ENCODE measurements at places on chromosomes 16 and 17.

DNA sequence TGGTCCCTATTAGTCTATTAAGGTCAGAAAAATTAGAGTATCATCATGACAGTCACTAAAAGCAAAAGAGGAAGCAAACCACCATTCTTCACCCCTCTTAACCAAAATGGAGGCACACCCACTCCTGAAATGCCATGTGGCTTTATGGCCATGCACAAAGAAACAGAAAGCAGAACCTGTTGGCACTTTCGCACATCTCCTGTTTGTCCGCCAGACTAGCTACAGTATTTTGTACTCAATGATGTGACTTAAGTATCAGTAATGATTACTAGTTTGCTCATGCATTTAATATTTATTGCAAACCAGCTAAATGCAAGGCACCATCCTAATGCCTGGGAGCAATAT lies 70.2 kb upstream of the GNAO1 start:
- DNase-seq: no peak

- DNase-seq: no peak
These were observed 56.4 kb downstream of the MPRIP start for GRCh38 chr17:17098551-17099179.

DNA sequence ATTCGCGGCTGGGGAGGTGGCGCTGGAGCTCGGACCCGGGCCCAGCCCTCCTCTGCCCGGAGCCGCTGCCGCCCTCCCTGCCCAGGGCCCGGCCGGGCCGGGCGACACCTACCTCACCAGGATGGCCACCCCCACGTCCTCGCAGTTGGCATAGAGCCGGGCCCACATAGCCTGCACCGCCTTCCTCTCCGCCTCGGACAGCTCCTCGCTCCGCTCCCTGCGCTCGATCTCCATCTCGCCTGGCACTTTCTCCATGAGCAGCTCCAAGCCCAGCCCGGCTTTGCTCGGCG lies 276 bp downstream of the CYGB start:
- no peak for DNase-seq

GRCh38 chr17:6177941-6178694 lies 107.9 kb downstream of the WSCD1 start:
- DNase-seq: no peak

GRCh38 chr17:18361837-18362697 lies 1.3 kb downstream of the SHMT1 start:
- no peak for DNase-seq

GRCh38 chr17:55237841-55238178 lies 26.9 kb upstream of the HLF start:
- DNase-seq: no peak

DNA sequence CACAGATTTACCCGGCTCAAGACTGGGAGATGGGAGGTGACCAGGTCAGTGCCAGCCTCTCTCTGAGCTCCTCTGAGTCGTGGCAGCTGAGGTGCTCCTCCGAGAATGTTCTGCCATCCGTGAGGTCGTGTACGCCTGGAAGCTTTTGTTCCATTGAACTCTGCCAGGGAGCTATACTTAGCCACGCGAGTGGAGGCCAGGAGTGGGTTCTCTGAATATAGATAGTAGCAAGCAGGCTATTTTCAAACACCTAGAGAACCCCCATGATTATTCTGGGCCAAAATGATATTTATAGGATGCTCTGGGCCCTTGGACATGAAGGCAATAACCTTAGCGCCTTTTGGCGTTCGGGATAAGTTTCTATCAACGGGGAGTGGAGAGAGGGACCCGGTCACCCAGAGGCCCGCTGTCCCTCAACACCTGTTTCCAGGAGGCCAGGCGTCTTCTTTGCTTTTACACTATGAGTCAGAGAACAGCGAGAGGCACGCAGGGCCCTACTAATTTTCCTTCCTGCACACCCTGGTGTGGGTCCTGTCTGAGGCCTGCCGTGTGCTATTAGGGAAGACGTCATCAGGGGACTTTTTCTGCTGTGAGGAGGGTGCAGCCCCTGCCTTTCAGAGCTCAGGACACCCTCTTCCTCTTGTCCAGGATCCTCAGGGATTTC lies 11.0 kb upstream of the MVD start:
- no peak for DNase-seq

DNA sequence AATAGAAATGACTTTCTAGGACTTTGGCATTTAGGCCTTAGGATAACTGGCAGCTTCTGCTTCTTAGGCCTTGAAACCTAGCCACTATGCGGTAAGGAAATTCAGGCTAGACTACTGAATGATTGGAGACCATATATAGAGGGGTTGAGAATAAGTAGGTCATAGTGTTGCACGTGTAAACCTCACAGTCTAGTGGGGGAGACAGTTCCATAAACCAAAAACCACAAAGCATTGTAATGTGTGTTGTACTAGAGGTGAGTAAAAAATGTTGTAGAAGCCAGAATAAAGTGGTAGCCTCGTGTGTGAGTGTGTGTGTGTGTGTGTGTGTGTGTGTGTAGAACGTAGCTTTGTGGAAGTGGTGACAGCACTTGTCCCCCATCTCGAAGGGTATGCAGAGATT lies 188.5 kb downstream of the MAP2K6 start:
- no peak for DNase-seq

DNA sequence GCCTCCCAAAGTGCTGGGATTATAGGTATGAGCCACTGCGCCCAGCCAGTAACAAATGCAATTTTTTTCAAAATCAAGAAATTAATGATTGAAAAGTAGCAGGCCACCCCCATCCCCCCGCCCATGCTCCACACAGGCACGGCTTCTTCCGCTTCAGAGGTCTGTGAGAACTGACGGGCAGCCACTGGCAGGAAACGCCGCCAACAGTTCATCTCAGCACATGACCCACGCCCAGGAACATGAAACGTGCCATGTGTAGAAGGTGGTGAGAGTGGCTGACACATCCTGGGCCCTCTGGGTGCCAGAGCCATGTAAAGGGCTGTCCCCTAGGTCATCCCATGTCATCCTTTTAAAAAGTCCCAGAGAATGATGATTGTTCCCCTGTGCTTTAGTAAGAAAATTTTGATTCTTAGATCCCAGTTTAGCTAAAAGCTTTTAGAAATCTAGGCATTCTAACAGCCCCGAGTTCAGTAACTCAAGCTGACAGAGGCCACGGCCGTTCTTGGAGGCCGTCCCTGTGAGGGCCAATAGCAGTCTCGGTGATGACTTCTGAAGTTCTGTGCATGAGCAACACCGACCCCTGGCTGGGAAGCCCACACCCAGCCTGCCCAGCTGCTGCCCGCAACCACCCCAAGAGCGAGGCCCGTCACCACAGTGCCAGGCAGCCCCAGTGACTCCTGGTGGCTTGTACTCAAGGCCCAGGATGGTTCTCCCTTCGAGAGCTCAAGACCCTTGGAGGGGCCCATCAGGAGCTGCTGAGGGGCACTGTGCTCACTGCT lies 52.1 kb downstream of the KLHDC4 start:
- no peak for DNase-seq

Measured in cerebellar nuclear complex (tissue), 1 donor.